ENCODE measurements at places on chromosomes 3 and 15.

GRCh38 chr15:72554471-72555425, 80.6 kb downstream of the ARIH1 start:
- peak; percentile 25 for DNase-seq

DNA sequence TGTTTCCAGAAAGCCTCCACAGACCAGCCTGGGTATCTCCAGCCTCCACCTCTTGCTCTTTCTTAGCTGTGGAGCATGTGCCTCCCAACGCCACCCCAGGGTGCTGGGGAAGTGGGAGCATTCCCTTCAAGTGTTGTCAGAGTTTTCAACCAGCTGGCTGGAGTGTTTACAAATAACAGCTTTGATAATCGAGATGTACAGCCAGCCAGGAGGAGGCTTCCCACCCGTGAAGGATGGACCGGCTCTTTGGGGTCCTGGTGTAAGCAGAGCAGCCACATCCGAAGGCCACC, 8.5 kb upstream of the OXTR start:
- no peak for DNase-seq

DNA sequence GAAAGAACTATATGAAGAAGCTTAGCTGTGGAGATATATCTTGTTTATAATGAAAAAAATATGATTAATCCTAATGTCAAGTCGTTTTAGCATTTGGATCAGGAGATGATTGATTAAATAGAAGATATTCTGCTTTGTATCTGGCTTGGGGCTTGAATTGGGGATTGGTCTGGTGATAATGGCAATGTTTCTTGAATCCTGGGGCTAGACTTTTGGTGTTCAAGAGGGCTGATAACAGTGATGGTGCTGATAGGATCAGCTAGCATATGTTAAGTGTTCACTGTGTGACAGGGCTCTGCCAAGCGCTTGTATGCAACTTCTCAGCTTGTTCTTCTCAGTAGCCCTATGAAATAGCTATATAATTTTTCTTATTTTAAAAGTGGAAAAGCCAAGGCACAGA, 20.2 kb downstream of the CNOT10 start:
- no peak for DNase-seq

- no peak for DNase-seq
Observed at GRCh38 chr15:36478561-36478960, 100.9 kb upstream of the CDIN1 start.

DNA sequence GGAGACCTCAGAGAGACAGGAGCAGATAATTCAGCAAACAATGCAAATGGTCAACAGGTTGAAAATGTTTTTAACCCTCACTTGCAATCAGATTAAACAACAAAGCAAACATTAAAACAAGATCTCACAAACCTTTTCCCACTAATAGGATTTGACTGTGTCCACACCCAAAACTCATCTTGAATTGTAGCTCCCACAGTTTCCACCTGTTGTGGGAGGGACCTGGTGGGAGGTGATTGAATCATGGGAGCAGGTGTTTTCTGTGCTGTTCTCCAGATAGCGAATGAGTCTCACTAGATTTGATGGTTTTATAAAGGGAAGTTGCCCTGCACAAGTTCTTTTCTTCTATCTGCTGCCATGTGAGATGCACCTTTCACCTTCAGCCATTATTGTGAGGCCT, 1.3 kb upstream of the LYSMD4 start:
- no peak for DNase-seq

GRCh38 chr3:129045675-129046036, 14.9 kb upstream of the GP9 start:
- DNase-seq, result peak; percentile 25

- no peak for DNase-seq
Observed at GRCh38 chr3:61066800-61067199, 184.5 kb downstream of the FHIT start.

DNA sequence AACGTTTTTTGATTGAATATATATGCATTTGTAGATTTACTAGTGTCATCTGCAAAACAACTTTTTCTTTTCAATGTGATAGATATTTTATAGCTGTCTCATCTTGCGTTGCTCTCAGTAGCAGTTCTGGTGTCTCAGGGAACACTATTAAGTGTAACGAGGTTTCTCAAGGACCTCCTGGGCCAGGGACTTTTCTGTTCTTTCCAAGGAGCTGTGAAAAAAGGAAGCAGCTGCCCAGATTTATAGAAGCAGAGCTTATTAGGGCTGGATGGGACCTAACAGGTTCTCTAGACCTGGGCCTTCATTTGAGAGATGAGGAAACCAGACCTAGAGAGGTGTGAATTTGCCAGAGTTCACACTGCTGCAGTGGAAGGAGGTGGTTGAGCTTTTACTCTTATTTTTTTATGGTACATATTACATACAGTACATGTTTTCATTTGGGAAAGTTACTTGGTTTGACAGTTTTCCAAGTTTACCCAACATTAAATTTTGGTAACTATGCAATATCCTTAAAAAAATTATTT, 16.1 kb downstream of the MAP2K1 start:
- DNase-seq, result no peak

GRCh38 chr3:46609212-46609721, 3.1 kb upstream of the FAM240A start:
- DNase-seq, result no peak

GRCh38 chr3:121431726-121432517, 113.9 kb downstream of the POLQ start:
- DNase-seq, result peak; percentile 18

- DNase-seq, result no peak
Observed at GRCh38 chr15:30072630-30073029, 10.1 kb upstream of the GOLGA8J start.

DNA sequence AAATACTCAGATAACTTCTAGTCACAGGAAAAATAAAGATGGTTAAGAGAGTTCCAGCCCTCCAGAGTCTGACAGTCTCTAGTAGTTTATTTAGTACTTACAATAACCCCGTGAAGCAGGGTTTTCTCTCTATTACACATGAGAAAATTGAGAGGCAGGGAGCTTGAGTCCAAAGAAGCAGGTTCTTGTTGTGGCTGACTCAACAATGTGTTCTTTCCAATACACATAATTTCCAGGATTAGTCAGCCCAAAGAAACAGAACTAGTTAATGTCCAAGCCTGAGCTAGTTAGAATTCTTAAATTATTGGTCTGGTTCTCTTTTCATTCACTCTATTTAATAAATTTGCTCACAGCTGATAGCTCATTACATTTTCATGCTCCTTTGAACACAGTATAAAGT, 49.9 kb downstream of the ALDH1A2 start:
- no peak for DNase-seq

GRCh38 chr3:72786668-72787067, 61.6 kb downstream of the SHQ1 start:
- no peak for DNase-seq

DNA sequence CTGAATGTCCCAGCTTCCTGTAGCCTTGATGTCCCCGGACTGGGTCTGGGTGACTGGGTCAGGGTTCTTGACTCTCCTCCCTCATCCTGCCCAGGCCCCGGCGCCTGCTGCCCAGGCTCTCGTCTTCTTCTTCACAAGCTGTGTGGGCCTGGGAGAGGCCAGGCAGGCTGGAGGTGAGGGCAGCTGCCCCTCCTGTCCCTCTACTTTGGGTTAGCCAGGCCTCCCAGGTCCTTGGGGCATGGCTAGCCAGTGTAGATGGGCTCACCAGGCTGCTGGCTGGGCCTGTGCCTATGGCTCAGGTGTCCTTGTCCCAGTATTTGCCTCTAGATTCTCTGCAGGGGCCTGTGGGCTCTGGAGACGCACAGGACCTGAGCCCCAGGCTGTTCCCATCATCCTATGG, 31.8 kb downstream of the TKT start:
- DNase-seq, result no peak

All from CD8-positive, alpha-beta T cell (primary cell).